ENCODE measurements at places on chromosomes 6 and 20. TPM values are rescaled to one million over a fixed set of nuclear protein-coding genes. Genes with fewer than 3 reads are reported as not detected.

GSTA1 gene
- total RNA-seq: not detected

MYLK4 gene
- 0.51 TPM for total RNA-seq

LINC00237 gene
- total RNA-seq: under 0.01 TPM

TRAPPC3L gene
- under 0.01 TPM for total RNA-seq

ARMH2 gene
- total RNA-seq: not detected

LPA gene
- total RNA-seq: not detected

BTN2A1 gene
- total RNA-seq: 7.0 TPM

CFAP206 gene
- total RNA-seq: 0.13 TPM

GSTA3 gene
- total RNA-seq: not detected

CD40 gene
- 10.9 TPM for total RNA-seq

OPN5 gene
- total RNA-seq: not detected

PLN gene
- not detected for total RNA-seq

PLCB4 gene
- total RNA-seq: 2.1 TPM

NFATC2 gene
- total RNA-seq: 2.7 TPM

DNA sequence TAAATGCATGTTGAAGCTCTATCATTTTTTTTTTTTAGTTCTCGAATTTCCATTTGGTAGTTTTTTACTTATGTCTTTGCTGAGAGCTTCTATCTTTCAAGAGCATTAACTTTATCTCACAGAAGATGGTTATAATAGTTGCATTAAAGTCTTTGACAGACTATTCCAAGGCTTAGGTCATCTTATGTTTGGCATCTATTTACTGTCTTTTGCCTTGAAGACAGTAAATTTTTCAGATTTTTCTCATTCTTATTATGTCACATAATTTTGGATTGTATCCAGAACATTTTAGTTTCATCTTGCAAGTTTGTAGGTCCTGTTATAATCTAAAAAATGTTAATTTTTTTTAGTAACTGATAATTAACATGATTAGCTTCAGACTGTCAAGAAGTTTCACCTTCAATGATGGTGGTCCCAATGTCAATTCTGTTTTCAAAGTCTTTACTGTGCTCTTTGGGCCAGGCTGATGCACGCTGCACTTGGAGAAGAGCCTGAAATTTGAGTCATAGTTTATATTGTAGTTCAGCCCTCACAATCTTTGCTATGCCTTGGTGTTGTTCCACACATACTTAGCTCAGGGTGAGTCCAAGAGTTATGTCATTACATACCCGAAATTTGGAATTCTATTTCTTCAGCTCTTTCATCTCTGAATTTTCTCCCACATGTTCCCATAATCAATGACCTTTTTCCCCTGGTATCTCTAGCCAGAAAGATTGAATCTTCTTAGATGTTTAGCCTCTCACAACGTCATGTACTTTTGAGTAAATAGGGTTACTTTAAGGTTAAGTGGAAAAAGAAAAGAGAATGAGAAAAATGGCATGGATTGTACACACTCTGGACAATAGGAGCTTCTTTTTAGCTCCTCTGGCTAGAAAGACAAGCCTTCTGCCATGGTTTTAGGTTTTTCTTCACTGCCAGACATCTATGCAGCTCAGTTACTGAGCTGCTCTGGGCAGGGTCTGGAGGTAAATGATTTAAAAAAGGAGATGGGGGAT, 110.3 kb upstream of the BTBD3 start:
- no peak for DNase-seq

GRCh38 chr20:25460566-25461280, 53.2 kb downstream of the GINS1 start:
- DNase-seq: no peak

DNA sequence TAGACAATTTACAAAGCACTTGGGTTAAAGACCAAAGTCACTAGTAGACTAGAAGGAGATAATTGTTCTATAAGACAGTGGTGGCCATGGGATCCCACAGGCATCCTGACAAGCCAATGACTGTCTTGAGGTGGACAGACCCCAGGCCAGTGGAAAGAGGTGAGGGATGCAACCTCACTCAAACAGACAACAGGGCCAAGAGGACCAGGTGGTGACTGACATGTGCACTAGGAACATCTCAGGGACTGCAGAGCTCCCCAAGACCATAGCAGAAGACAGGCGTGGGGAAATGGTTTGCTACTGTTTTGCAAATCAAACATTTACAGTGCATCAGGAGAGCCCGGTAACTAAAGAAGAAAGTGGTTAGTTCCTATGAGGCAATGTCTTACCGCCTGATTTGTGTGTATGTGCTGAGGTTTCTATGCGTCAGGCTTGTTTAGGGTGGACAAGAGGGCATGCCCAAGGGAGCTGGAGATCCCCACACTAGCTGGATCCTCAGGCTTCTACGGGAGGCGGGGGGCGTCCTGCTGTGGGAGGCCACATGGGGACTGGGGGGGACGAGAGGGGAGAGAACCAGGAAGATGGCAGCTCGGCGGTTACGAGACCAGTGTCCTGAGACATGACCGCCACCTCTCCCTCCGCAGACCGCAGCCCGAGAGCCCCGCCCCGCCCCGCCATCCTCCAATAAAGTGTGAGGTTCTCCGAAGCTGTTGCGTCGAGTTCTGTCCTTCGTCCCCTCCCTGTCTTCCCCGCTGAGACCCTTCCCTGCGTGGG, 623 bp upstream of the MRPS26 start:
- DNase-seq: no peak

GRCh38 chr20:45796337-45797065, 4.7 kb downstream of the DNTTIP1 start:
- no peak for DNase-seq

- DNase-seq: no peak
Measured at GRCh38 chr20:60759651-60760050, 492.4 kb upstream of the CDH4 start.

GRCh38 chr6:115456848-115457247, 603.8 kb downstream of the FRK start:
- DNase-seq: no peak

DNA sequence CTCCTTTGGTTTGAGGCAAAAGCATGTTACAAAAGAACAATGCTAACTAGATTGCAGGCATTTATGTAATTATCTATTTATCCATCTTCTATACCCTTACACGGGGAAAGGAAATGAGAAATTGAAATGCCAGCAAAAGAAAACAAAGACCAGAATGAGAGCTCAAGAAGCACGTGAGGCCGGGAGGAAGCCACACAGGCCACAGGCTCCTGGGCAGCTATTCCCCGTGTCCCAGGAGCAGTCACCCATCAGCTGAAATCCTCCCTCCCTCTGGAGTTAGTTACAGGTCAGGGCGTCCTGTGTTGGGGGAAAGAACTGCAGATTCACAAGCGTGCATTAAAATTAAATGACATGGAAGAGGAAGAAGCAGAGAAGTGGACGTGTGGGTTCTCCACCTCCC, 64.7 kb upstream of the RPS6KA2 start:
- DNase-seq: peak; percentile 72

DNA sequence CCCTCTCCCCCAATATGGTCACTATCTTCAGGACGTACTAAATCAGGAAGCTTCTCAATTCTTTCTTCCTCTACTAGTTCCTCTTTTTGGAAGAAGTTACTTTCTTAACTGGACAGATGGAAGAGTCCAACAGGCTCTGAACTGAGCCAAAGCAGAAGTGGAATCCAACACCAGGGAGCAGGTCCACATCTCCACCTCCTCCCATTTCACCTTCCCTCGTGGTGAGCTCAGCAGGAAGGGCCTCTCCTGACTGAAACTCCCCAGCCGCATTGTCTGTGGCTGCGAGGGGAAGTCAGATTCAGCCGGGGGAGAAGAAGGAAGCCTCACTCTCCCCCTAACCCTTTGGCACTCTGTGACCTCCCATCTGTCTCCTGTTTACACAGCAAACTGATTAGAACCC, 63.8 kb upstream of the UST start:
- DNase-seq: no peak

DNA sequence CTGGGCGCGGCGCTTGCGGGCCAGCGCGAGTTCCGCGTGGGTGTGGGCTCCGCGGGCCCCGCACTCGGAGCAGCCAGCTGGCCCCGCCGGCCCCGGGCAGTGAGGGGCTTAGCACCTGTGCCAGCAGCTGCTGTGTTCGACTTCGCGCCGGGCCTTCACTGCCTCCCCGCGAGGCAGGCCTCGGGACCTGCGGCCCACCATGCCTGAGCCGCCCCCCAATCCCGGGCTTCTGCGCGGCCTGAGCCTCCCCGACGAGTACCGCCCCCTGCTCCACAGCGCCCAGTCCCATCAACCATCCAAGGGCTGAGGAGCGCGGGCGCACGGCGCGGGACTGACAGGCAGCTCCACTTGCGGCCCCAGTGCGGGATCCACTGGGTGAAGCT, 36.2 kb downstream of the RIOK1 start:
- no peak for DNase-seq

DNA sequence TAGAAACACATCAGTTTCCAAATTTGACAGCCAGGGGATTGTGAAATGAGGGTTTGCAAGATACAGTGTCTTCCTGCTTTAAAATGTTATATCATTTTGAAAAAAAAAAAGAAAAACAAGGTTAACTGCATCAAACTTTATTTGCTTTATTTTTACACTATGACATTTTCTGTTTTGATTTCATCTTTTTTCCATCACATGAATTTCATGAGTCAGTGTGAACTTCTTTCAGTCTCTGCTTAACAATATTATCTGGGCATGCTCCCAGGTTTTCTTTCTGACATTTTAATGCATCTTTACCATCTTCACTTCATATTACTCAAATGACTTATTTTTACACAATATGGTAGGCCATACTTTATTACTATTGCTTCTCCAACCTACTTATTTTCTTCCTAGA, 1.9 kb downstream of the NCOA7 start:
- peak; percentile 81 for DNase-seq

GRCh38 chr20:33351696-33352095, 49.6 kb downstream of the CDK5RAP1 start:
- DNase-seq: peak; percentile 20

- no peak for DNase-seq
Measured at GRCh38 chr6:132818404-132819359, 4.3 kb downstream of the RPS12 start.

- DNase-seq: no peak
Measured at GRCh38 chr6:73790574-73790973, 94.6 kb downstream of the CD109 start.

DNA sequence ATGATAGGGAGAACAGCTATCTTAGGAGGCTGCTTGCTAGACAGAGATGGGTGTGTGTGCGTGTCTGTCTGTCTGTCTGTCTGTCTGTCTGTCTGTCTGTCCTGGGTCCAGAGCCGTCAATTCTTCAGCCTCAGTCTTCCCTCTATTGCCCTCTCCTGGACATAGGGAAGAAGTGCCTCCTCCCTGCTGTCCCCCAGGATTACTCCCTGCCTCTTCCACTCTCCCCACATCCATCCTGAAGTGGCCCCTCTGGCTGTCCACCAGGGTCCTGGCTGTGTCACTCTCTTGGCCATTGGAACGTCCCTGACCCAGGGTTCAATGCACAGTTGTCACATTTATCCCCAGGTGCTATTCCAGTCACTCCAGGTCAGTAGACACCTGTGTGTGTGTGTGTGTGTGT, 10.2 kb downstream of the TREML2 start:
- no peak for DNase-seq

GRCh38 chr20:9510911-9511310, 3.5 kb upstream of the LAMP5 start:
- DNase-seq: no peak

GRCh38 chr20:45153752-45154151, 20.9 kb upstream of the PI3 start:
- DNase-seq: no peak

Measured in dermis microvascular lymphatic vessel endothelial cell (primary cell).